Tibial artery (tissue), 4 donors: ENCODE measurements at places on chromosomes 2 and 18.
A peak's percentile ranks its signal among the peaks of the same experiment; 100 is the strongest.

GRCh38 chr2:202479610-202480009 is 103.5 kb downstream of the BMPR2 start:
- no peak for DNase-seq

GRCh38 chr2:9200633-9201015 is 6.0 kb upstream of the ASAP2 start:
- no peak for DNase-seq

DNA sequence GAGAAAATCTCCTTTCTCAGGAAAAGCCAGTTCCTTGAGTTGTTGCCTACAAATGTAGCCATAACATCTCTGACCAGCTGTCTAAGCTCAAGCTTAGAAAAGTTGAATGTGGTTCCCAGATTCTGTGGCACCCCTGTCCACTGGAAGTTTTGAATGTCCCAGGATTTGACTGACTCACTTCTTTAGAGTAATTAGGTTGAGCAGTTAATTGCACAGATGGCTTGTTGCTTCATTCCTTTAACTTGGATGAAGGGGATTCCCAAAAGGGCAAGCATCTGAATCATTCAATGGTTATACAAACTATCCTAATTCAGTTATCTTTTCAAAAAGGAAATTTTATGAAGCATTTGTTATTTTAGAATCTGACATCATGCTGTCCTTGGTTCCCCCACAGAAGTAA is 374.7 kb downstream of the LNPK start:
- DNase-seq: no peak

DNA sequence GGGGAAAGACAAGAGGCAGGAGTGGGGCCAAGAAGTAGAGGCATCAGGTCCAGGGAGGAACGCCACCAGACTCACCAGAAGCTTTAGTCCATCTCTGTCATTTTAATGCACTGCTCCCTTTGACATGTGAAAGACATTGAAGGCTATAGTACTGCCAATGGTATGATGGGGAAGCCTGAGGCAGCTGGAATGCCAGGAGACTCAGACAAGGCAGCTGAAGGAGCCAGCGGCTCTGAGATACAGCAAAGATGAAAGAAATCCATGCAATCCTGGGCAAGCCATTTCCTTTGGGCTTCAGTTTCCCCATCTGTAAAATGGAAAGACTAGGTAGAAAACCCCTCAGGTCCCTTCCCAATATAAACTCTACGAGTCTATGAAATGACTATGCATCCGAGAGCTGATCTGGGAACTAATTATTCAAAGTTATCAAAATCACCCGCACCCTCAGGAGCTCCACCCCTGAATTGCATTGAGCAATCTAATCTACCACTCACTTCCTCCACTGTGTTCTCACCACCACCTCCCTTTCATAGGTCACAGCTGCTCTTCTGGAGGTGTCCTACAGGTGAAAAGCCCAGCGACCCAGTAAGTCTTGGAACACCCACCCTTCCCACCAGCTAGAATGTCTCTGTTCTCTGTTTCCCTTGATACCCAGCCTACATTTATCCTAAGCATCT is 3.1 kb downstream of the CXCR2 start:
- DNase-seq: no peak

GRCh38 chr18:75757951-75758350 is 330.4 kb upstream of the SMIM21 start:
- no peak for DNase-seq

- no peak for DNase-seq
Measured at GRCh38 chr2:121524685-121525425, 5.8 kb upstream of the RNU4ATAC start.

GRCh38 chr2:101025561-101025960 is 23.5 kb downstream of the RPL31 start:
- no peak for DNase-seq

DNA sequence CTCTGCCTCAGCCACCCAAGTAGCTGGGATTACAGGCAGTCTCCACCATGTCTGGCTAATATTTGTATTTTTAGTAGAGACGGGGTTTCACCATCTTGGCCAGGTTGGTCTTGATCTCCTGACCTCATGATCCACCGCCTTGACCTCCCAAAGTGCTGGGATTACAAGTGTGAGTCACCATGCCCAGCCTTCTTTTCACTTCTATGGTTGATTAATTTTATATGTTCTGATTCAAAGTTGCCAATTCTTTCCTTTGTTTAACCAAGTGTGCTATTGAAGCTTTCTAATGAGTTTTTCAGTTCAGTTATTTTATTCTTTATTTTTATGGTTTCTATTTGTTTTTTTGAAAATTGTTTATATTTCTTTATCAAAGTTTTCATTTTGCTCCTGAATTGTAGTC is 133.1 kb upstream of the KCNJ3 start:
- no peak for DNase-seq

DNA sequence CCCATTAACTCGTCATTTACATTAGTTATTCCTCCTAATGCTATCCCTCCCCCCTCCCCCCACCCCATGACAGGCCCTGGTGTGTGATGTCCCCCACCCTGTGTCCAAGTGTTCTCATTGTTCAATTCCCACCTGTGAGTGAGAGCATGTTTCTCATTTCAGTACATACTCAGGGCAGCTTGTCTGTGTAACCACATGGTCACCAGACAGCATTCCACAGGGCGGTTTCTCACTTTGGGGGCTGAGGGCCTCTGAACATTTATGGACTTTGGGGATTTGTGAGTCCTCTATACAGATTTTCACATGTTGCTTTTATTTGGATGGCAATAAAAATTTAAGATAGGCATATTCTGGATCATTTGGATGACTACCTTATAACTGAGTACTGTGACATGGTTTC is 84.0 kb downstream of the LYPD6B start:
- no peak for DNase-seq

DNA sequence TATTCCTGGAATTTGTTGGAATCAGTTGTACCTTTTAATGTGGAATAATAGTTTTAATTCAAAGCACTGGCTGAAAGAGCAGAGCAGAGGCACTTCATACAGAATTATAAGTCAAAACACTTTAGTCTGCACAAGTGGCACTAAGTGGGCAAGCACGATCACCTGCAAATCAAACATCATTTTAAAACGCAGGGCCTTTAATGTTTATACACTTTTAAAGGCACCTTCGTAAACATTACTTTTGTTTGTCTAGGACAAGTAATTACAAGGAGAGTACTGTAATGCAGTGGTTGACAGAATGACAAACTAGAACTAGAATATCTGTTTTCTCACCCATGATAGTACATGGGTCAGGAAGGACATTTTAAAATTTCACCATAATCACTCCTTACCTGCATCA is 36.4 kb downstream of the LANCL1 start:
- DNase-seq: no peak

DNA sequence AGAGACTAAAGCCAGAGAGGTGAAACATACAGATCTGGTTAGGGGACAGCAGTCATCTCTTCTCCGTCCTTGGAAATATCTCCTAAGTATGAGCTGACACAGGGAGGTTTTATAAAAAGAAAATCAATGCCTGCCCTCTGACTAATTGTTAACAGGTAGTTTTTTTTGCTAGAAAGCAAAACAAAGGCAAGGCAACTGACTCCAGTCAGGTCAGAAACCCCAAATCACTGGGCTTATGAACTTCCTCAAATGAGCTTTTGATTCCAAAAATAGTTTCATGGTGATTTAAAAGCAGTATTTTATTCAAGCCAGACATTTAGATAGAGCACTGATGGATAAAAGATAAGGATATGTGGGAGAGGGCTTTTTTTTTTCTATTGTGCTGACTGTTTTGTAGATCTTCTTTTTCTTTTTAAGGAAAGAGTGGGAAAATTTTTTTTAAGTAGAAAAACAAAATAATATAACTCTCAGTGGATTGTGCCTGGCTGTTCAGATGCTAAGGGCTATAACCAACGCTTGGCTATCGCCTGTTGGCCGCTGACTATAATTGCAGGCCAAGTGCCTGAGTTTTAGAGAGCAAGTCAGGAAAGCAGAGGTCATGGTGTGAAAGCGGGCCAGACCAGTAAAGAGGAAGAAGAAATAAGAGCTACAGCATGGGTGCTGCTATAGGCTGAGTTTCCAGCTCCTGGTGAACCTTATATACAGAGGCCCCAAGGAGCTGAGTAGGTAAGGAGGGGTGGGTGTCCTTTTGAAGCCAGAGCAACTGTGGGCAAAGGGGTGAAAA is 44.9 kb downstream of the MRPL35 start:
- DNase-seq: no peak

GRCh38 chr18:75248426-75249174 is 38.0 kb downstream of the TSHZ1 start:
- DNase-seq: no peak

GRCh38 chr18:46478796-46479195 is 178.2 kb downstream of the LOXHD1 start:
- no peak for DNase-seq

DNA sequence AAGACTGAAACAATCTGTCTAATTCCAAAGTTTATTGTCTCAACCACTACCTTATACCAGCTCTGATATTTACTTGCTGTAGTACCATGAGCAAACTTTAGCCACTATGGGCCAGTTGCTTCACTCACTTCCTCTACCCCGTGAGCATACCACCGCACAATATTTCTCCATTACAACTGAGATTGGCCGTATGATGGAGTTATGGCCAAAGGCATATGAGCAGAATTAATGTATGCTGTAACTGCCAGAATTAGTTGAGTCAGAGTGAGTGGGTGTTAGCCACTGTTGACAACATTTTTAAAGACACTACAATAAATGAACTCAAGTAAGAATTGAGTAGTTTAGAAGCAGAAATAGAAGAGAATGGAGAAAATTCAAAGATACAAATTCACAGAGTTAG is 69.7 kb downstream of the LRATD1 start:
- DNase-seq: no peak

GRCh38 chr18:26307161-26307773 is 81.0 kb downstream of the TAF4B start:
- no peak for DNase-seq

- DNase-seq: no peak
Measured at GRCh38 chr2:233901367-233901766, 15.8 kb upstream of the TRPM8 start.

- DNase-seq: no peak
Measured at GRCh38 chr2:224084266-224084892, 45.3 kb upstream of the SERPINE2 start.

DNA sequence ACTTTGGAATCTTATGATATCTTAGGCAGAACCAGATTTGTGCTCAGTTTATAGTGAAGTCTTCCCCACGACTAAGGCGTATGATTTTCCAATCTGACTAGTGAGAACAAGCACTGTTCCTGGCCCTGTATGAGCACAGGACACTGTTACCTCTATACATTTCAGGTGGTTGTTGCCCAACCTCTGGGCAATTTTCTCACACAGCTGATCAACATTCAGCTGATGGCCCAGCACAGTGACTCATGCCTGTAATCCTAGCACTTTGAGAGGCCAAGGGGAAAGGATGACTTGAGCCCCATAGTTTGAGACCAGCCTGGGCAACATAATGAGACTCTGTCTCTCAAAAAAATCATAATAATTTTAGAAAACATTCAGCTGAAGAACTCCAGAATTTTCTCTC is 119.5 kb downstream of the ASXL3 start:
- no peak for DNase-seq

DNA sequence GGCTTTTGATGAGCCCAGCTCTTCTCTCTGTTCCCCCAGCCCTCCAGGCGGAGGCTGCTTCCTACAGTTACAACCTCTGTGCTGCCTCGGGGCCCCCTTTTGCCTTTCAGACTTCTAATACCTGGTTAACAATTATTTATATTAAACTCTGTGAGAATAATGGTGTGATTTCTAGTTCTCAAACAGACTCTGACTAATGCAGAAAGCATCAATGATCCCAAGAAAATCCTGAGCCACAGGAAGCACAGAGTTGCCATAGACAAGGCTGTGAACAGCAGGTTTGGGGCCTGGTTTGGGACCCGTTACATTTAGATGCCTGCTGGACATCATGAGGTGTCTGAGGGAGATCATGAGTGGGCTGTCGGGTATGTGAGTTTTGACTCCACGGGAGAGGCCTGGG is 37.4 kb upstream of the MYO3B start:
- DNase-seq: no peak

DNA sequence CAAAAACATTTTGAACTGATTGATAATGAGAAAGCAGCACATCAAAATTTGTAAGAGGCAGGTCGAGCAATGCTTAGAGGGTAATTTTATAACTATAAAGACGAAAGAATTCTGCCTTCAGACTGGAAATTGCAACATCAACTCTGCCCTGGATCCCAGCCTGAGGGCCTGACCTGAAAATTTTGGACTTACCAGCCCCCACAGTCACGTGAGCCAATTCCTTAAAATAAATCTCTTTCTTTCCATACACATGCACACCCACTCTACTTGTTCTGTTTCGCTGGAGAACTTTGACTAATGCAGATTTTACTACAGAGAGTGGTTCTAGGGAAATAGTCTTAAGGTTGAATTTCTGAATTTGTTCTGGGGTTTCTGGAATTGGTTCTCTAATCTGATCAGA is 14.6 kb upstream of the ACOXL start:
- DNase-seq: peak; percentile 78

GRCh38 chr2:29165362-29166241 is 50.4 kb downstream of the CLIP4 start:
- no peak for DNase-seq

GRCh38 chr18:5469340-5469739 is 74.5 kb downstream of the EPB41L3 start:
- DNase-seq: no peak

- no peak for DNase-seq
Measured at GRCh38 chr2:162149940-162150339, 2.1 kb downstream of the GCG start.

DNA sequence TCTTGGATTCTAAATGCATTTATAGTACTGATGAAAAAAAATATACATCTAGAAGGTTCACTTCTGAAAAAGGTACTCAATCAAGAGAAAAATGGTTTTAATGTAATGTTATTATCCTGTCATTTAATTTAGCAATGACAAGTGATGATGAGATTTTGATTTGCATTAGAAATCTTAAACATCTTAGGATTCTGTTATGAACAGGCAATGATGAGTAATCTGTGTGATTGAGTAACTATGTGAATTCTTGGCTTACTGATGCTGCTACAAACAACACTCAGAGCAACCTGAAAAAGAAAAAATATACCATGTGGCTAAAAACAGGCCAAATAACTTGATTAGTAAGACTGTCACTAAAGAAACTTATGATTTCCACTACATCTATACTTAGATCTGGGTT is 30.1 kb downstream of the RBKS start:
- DNase-seq: no peak

DNA sequence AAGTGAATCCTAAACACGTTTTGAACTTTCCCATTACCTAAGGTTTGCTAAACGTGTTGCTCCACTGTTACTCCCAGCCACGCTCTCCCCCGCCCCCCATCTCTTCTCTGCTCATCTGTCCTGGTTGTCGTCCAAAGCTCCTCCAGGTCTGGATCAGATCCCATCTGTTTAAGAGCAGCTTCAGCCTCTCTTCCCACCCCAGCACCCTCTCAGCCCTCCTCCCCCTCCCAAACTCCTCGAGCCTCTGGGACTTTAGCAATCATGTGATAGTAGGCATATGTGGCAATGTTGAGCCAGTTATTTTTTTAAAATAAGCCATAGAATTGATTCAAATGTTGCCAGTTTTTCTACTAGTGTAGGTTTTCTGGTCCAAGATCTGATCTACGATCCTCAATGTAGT is 20.0 kb upstream of the LPIN1 start:
- DNase-seq: no peak

DNA sequence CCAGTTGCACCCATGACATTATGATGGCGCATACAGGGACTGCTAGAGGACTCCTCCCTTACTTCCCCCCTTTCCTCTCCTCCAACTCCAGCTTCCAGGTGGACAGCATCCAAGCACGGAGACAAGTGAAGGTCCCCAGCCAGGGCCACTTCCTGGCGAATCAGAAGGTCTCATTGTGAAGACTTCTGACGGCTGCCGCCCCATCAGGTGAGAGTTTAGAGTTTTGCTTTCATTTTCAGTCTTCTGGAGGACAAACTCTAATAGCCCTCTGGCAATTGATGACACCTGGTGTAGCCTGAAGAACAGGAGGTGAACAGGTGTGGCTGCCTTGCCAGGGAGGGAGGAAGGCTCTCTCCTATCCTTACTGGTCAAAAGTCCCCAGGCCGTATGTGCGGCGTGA is 77.3 kb upstream of the KCNH7 start:
- DNase-seq: no peak
